ENCODE measurements at places on chromosomes 13 and 19.

- no peak for DNase-seq
These were observed 230.2 kb downstream of the TDRD3 start for GRCh38 chr13:60627071-60627686.

DNA sequence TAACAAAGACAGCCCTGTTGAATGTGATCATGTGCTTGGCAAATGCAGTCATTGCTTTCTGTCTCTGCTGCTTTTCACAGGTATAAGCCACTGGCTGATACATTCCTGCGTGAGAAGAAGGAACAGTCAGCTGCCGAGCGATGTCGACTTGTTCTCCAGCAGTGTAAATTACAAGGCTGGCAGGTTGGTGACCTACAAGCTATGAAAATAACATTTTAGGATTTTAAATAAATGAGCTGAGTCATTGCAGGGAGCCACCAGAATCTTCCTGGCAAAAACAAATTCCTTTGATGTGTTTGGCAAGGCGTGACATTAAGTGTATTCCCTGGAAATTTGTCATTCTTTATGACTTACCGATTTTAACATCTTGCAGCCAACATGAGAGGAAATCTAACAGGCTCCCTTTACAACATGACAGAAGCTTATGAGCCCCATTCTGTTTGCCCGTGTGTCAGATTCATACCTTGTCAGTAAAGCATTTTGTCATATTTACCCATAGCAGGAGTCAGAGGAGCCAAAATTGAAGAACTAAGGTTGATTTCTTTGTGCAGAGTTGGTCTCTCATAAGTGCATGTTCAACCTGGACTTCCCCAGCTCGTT lies 471.4 kb downstream of the MYO16 start:
- no peak for DNase-seq

DNA sequence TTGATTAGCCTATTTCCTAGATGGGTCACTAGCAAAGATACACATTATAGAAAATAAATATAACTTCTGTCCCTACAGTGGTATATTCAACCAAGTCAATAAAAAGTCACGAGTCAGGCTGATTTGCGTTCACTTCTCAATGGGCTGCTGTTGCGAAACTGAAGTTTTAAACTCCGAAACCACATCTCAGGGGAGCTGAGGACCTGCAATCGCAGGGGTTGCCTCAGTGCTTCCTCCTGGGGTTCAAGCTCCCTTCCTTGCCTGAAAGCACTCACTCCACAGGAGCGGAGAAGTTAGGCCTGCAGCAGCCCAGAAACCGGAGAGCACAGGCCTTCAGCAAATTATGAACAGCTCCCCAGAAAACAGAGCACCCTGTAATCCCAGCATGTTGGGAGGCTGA lies 39.6 kb downstream of the RAB20 start:
- DNase-seq: peak; percentile 60

- DNase-seq: no peak
These were observed 212.8 kb downstream of the SLITRK6 start for GRCh38 chr13:85586422-85586831.

DNA sequence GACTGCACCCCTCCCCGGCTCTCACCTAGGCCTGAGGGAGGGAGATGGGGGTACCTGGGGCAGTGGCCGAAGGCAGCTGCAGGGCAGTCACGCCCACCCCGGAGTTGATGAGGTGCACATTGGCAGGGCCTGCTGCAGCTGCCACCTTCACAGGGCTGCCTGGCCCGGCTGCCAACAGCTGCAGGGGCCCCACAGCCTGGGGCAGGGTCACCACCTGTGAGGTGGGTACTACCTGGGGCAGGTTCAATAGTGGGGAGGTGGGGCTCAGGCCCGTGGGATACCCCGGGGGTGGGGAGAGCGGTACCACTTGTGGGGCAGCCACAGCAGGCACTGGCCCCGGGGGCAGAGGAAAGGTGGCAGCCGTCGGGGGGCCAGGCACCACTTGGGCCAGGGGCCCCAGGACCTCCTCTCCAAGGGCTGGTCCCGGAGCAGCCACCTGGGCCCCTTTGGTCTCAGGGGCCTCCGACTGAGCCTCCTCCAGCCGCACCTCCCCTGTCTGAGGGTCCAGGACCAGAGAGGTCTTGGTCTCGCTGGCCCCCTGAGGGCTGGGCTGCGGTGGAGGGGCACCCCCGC lies 2.7 kb downstream of the SIX5 start:
- DNase-seq: no peak

- no peak for DNase-seq
These were observed 25.6 kb upstream of the ZNF681 start for GRCh38 chr19:23784274-23784673.

DNA sequence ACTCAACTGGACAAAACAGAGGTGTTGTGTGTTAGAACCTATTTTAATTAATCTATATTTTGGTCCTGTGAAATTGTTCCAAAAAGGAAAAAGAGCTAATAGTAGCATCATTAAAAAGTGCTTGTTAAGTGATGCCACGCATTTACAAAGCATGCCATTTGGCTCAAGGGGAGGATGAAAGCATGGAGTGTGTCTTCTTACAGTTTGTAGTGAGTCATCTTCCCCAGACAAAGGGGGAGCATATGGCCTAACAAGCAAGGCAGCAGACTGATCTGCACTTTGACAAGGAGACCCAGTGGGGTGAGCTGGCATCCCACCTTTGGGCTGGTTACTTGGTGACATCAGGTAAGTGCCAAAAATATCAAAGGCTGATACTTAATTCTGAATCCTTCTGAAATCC lies 297.0 kb downstream of the FGF9 start:
- no peak for DNase-seq

- no peak for DNase-seq
These were observed 99.0 kb downstream of the TM9SF2 start for GRCh38 chr13:99600318-99600717.

- no peak for DNase-seq
These were observed 15.8 kb upstream of the ARHGEF7 start for GRCh38 chr13:111099290-111099689.

GRCh38 chr13:19622193-19622592 lies 11.3 kb upstream of the MPHOSPH8 start:
- DNase-seq: no peak

GRCh38 chr13:103883164-103883563 lies 816.9 kb upstream of the SLC10A2 start:
- peak; percentile 75 for DNase-seq

- DNase-seq: no peak
These were observed 35.4 kb downstream of the COLGALT1 start for GRCh38 chr19:17590866-17591265.

GRCh38 chr19:3743486-3743885 lies 18.0 kb downstream of the APBA3 start:
- no peak for DNase-seq

GRCh38 chr13:41496420-41497234 lies 39.3 kb downstream of the RGCC start:
- DNase-seq: no peak

DNA sequence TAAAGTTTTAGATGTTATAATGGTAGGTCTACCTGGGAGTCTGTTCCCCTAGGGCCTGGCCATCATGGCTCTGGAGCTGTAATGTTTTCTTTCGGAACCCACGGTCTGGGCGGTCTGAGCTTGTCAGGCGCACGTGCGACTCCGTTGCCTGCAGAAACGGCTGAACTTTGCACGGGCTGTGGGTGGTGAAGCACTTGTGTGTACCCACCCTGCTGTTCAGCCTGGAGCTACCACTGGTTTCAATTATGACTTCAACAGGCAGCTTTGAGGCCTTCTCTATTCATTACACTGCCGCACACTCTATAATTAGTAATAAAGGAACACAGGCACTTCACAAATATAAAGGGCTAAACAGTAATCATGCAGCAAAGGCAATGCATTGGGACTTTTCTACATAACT lies 6.0 kb downstream of the PCDH8 start:
- DNase-seq: no peak

DNA sequence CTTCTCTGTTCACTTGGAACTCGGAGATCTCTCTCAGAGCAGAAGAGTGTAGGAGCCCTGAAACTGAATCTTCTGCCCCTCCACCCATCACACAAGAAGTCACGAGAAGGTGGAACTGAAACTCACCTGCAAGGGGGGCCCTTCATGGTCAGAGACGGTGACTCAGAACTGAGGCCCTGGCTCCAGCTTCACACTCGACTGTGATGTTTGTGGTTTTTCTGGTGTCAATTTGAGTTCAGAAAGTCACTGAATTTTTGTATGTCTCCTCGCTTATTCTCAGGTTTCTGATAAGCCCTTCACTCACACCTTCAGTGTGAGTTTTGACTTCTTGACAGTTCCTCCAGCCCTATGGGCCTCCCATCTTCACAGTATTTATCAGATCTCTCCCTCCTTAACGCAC lies 23.1 kb downstream of the SIGLEC5 start:
- DNase-seq: no peak

DNA sequence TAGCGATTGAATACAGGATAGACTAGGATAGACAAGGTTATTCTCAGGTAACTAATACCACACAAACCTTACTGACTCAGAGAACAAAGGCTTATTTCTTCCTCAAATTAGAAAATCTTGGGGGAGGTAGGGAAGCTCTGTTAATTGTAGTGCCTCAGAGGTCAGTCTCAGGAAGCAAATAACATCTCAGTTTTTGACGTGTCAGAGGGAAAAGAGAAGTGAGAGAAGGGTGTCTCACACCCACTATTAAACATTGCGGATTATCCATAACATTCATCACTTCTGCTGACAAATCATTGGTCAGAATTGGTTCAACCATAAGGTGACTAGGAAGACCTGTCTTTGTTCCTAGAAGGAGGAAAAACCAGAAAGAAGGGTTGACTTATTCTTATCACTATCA lies 579.4 kb upstream of the MIR17HG start:
- DNase-seq: no peak

DNA sequence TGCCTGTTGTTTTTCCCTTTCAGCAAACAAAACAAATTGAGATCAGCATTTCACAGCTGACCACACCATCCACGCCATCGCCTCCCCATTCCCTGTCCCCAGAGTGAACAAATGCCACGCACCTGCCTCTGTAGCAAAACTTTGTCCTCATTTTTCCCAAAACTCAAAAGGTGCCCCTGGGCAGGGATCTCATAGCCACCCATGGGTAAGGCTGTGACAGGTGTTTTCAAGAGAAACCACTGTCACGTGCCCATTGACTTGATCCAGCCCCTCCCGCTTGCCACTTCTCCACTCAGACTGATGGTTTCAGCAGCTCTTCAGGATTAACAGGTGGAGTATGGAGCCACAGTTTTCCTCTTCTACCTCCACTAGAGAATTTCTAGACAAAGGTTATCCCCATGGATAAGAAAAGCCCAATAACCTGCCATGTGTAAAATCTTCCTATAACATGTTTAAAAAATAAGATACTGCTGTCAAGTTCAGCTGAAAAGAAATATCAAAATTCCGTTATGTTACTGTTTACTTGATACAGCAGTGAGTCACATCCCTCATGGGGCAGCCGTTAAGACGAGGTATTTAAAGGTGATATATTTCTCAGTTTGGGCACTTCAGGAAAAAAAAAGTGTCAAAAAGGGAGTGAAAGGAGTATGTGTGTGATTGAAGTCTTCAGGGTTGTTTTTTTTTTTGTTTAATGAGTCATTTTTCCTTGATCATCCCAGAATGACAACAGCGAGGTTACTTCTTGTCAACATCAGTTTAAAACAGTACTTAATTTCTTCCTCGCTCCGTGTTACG lies 63.5 kb upstream of the GPR183 start:
- DNase-seq: no peak

DNA sequence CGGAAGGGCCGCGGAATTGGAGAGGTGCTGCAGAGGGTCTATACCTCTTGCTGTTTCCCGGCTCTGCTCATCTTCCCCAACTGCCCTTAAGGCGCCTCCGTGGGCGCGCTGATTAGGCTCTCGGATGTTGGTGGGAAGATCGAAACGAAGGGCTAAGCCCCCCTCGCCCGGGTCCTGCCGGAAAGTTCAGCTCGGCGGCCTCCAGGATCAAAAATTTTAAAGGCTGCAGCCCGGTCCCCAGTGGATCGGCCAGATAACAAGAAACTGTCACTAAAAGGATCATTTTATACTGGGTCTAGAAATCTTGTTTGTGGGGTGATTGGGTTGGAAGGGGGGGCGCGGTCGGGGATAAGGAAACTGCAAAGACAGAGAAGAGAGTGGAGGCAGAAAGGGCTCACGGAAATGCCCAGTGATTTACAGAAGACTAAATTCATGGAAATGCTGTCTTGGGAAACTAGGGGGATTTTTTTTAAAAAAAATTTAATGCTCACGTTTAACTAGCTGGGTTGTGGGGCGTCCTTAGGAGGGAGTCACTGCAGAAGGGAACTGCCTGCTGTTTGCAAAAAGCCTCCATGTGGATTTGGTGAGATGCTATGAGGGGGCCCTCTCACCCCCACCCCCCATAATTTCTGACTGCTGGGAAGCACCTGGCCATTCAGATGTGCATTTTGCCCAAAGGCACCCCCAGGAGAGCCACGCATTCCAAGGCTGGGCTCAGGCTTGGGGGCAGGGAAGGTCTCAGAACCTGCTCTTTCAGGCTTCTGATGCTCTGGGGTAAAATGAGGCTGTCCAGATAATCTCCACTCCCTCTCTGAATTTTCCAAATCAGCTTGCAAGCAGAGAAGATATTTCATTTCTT lies 7.7 kb downstream of the CDX2 start:
- DNase-seq: no peak

GRCh38 chr19:33436360-33437345 lies 63.1 kb downstream of the CEBPG start:
- DNase-seq: no peak

GRCh38 chr19:16668176-16668575 lies 7.2 kb downstream of the TMEM38A start:
- no peak for DNase-seq

DNA sequence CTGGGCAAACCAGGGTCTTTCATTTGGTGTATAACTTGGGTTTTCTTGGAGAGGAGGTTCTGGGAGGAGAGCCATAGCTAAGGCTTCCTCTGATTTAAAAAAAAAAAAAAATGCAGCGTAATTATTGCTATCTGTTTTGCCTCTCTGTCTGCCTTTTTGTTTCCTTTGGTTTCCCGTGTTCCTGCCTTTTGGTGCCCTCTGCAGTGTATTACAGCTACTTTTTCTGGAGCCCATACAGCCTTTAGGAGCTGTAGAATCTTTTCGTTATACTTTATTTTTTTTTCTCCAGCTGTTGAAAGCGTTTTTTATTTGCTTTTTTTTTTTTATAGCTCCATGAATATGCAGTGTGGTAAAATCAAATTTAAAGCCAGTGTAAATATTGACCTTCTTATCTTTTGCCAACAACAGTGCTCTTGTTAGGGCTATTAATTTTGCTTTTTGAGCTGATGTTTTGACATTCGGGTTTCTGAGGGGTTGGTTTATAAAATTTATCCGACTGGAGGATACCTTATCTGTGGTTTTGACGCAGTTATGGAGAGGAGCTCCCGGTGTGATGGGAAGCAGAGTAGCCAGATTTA lies 38.1 kb downstream of the ZNF493 start:
- no peak for DNase-seq

DNA sequence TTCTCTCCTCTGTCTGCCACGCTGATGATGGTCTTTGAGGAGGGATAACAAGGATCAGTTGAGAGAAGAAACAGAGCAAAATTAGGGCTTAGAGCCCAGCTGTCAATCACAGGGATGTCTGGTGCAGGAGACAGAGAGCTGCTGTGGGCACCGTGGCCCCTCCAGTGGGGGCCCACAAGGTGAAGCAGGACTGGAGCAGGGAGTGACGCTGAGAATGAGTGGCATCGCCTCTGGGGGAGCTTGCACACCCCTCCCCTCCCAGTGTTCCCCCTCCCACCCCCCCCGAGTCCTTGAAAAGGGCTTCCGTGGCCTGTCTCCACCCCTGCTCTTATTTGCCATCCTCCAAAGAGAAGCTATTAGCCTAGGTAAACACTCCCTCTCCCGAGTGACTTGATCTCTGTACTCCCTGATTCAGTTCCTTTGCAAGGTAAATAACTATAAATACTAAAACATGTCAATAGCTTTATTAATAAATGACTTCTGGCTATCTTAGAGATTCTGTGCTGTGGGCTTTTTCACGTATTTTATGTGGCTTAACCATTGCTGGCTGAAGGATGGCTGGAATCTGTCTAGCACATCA lies 440.0 kb downstream of the ZNF536 start:
- no peak for DNase-seq
